ENCODE measurements at places on chromosomes 1 and 21.

DNA sequence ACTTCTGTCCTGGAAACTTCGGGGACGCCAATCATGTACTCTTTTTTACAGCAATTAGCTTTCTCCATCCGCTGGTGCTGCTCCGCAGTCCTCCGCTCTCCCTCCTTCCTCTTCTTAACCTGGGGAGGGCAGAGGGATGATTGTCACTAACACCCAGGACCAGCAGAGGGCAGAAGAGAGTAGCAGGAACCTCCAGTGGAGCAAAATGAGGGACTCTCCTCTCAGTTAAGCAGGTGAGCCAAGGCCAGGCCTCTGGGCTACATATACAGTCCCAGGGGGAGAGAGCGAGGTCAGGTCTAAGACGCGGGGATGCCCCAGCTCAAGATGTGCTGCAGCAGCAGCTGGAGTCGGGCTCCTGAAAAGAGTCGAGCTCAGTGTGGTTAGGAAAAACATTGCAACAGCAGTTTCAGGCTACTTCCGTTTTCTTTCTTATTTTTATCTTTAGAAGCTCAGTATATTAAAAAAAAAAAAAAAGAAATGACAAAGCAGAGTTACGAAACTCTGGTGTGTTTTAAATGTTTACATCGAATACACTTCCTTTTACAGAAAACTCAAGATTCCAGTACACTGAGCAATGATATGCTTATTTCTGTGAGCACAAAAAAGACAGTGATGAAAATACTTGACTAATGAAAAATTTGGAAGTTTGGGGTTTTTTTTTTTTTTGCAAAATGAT is 25.7 kb upstream of the NLRP3 start:
- peak; percentile 73 for DNase-seq

GRCh38 chr1:55124470-55124869 is 85.1 kb downstream of the PCSK9 start:
- DNase-seq: no peak

GRCh38 chr1:40187399-40187798 is 26.2 kb downstream of the RLF start:
- no peak for DNase-seq

DNA sequence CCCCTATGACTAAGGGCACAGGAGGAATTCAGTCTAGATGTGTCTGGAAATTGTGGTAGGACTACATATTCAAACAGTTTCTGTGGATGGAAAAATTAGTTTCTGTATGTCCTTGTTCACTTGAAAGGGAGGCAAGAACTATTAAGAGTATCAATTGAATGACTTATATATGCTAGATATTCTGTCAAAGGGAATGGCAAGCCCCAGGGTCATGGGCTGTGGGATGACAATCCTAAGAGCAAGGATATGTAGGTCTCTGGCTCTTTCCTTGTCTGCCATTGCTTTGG is 383.5 kb upstream of the B3GALT2 start:
- no peak for DNase-seq

DNA sequence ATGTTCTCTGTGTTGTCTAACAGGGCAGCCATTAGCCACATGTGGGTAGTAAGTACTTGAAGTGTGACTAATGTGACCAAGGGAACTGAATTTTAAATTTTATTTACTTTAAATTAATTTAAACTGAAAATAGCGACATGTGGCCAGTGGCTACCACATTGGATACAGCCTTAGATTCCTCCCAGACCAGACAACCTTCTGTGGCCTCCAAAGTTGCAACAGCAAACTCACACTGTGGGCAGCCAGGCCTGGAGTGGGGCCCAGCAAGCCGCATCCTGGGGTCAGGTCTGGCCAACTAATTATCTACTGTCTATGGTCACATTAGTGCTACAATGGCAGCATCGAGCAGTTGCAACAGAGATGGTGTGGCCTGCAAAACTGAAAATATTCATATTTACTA is 11.7 kb downstream of the EIF2D start:
- no peak for DNase-seq

- DNase-seq: no peak
Measured at GRCh38 chr1:171138980-171139379, 46.1 kb upstream of the FMO2 start.

- DNase-seq: no peak
Measured at GRCh38 chr1:226988334-226988666, 48.2 kb downstream of the COQ8A start.

GRCh38 chr21:29938776-29939103 is 1.1 kb downstream of the GRIK1 start:
- no peak for DNase-seq
